ENCODE measurements at places on chromosomes 16 and 17.

- no peak for DNase-seq
These were observed 15.0 kb upstream of the KDM6B start for GRCh38 chr17:7818746-7819645.

GRCh38 chr16:86292171-86292775 lies 218.1 kb upstream of the FOXF1 start:
- DNase-seq = no peak

DNA sequence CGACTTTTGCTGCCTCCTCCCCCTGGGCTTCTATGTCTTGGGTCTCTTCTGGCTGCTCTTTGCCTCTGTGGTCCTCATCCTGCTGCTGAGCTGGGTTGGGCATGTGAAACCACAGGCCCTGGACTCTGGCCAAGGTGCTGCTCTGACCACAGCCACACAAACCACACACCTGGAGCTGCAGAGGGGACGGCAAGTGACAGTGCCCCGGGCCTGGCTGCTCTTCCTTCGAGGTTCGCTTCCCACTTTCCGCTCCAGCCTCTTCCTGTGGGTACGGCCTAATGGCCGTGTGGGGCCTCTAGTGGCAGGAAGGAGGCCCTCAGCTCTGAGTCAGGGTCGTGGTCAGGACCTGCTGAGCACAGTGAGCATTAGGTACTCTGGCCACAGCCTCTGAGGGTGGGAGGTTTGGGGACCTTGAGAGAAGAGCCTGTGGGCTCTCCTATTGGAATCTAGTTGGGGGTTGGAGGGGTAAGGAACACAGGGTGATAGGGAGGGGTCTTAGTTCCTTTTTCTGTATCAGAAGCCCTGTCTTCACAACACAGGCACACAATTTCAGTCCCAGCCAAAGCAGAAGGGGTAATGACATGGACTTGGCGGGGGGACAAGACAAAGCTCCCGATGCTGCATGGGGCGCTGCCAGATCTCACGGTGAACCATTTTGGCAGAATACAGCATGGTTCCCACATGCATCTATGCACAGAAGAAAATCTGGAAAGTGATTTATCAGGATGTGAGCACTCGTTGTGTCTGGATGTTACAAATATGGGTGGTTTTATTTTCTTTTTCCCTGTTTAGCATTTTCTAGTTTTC lies 2.3 kb downstream of the GP1BA start:
- DNase-seq = no peak

DNA sequence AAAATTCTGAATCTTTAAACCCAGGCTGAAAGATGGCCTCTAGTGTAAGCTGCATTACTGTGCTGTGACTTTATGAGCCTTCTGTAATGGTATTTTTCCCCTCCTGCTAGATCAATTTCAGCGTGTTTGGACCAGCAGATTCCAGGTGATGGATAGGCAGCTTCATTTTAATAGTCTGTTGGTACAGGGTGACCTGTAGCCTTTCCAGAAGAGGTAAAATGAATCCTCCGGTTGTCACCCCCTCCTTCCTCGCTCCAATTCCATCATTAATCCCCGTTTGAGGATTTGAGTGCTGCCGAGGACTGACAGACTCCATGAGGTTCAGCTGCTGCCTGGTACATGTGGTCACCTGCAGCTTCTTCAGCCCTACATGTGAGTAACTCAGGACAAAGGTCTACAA lies 48.9 kb downstream of the MYH3 start:
- no peak for DNase-seq

- no peak for DNase-seq
These were observed 471.3 kb downstream of the NPIPA7 start for GRCh38 chr16:16850274-16850673.

- no peak for DNase-seq
These were observed 29.2 kb downstream of the DCAKD start for GRCh38 chr17:45022288-45022648.

DNA sequence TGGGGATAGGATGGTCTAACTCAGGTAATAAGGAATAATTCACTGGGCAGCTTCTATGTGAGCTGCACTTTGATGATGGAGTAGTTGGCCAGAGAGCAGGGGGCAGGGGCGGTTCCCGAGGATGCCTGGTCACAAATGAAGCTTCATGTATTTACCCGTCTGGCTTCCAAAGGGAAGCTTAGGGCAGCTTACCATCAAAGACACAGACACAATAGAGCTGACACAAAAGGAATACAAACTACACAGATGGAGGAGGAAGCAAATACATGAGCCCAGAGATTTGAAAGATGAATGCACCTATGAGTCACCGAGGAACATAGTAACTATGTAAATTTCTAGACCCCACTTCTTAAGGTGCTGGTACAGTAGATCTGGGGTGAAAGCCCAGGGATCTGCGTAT lies 8.7 kb upstream of the EMP2 start:
- no peak for DNase-seq

GRCh38 chr17:38872671-38873385 lies 3.0 kb downstream of the LASP1 start:
- no peak for DNase-seq

DNA sequence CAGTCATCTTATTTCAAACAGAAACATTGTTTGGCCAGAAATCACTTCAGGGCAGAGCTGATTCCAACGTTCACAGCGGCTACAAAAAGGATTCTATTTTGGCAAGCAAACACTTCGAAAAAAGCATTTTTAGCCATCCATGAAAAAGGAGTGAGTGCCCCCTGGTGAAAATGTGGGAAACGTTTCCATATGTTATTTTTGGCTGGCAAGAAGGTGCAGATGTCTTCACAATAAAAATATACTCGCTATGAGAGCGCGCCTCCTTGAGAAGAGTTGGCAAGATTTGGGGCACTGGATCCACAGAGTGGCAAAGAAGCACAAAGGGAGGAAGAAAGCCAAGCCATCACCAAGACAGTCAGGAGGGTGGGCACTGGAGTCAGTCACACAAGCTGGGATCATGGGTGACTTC lies 191.1 kb downstream of the CHD9NB start:
- DNase-seq = no peak

- no peak for DNase-seq
These were observed 56.5 kb downstream of the CYTH1 start for GRCh38 chr17:78725448-78726021.

DNA sequence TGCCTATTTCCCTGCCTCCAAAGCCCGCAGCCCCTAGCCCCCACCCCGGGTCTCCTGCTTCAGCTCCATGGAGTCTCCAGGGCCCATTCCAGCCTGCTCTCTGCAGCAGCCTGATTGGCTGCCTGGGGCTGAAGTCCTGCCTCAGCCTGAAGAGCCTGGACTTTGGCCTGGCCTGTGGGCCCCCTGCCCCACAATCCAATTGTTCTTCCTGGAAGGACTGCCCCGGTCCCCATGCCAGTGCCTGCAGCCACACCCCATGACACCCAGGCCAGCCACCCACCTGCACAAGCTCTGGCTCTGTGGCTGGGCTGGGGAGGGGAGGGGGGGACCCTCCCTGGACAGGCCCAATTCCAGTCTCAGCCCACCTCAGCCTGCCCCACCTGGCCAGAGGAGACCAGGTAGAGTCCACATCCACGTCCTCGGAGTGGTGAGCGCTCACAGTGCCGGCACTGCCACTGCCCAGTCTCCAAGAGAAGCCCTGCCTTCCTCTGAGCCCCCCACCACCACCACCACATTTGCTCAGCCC lies 12.3 kb downstream of the ENPP7 start:
- DNase-seq = no peak

GRCh38 chr17:28744972-28745785 lies 1.4 kb downstream of the TRAF4 start:
- peak; percentile 85 for DNase-seq

GRCh38 chr17:12421646-12422306 lies 243.9 kb upstream of the MYOCD start:
- DNase-seq = no peak

DNA sequence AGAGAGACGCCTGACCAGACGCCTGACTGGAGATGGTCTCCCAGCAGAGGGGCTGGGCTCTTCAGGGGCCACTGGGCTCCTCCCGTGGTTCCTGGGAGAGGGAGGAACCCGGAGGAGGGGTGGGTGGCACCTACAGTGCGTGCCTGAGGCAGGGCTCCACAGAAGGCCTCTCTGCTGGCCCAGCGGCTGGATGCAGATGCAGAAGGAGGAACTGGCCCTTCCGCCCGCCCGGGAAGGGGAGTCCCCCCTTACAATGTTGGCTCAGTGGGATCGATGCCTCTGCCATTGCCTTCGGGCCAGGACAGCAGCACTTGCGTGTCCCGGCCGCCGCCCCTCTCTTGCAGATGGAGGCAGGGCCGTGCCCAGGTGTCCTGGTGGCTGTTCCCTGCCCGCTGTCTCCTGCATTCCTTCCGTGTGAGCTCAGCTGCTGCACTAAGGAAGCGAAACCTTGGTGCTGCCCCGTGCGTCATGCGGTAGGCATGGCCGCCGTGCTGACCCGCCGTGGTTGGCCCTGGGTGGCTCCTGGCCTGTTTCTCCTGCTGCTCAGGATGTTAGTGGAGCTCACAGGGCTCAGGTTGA lies 15.1 kb downstream of the BAIAP2 start:
- peak; percentile 34 for DNase-seq

DNA sequence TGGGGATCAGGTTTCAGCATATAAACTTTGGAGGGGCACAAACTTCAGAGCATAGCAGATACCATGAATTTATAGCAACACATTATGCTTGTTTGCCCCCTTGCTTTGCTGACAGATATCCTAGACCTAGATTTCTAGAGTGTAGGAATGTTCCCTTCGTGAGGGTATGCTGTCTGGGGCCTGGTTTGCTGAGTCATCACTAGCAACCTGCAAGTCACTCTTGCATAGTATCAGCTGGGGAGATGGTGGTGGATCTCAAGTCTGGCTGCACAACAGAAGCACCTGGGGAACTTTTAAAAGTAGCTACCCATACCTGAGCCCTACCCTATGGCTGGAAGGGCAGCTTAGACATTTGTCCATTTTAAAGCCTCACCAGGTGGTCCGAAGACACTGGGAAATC lies 22.3 kb upstream of the HSBP1 start:
- DNase-seq = no peak

DNA sequence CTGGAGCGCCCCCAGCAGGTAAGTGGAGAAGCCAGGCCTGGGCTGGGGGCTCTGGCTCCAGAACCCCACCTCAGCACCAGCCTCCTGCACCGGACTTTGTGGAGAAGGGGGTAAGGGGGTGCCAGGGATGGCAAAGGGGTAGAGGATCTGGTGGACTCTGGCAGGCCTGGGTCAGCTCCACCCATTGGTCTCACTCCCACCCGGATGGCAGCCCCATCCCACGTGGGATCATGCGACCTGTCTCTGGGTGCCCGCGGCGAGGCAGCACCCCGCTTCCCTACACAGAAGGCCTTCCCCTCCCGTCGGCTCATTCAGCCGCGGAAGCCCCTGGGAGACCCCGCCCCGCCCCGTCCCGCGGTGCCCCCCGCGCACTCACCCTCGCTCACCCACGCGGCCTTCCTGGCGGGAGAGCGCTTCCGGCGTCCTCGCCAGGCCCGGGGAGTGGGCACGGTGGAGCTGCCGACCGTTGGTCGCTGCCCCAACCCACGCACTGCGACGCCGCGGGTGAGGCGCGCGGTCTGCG lies 498 bp upstream of the PLEKHG4 start:
- no peak for DNase-seq

- DNase-seq = no peak
These were observed 17.0 kb downstream of the CLUH start for GRCh38 chr17:2694381-2695242.

DNA sequence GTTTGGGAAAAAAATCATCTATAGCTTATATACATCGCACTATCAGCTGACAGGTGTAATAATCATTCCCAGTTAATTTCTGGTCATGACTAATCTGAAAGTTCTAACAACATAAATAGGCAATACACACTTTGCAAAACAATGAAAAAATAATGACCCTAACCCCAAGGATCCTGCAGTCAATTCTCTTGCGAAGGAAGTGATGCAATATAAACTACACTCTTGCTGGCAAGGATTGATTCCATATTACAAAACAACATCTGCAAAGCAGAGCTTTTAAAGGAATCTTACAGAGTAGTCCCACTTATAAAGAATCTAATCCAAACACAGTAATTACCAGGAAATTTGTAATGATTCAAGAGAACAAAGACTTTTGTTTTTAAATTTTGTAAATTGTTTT lies 73.4 kb downstream of the MYO1D start:
- no peak for DNase-seq

DNA sequence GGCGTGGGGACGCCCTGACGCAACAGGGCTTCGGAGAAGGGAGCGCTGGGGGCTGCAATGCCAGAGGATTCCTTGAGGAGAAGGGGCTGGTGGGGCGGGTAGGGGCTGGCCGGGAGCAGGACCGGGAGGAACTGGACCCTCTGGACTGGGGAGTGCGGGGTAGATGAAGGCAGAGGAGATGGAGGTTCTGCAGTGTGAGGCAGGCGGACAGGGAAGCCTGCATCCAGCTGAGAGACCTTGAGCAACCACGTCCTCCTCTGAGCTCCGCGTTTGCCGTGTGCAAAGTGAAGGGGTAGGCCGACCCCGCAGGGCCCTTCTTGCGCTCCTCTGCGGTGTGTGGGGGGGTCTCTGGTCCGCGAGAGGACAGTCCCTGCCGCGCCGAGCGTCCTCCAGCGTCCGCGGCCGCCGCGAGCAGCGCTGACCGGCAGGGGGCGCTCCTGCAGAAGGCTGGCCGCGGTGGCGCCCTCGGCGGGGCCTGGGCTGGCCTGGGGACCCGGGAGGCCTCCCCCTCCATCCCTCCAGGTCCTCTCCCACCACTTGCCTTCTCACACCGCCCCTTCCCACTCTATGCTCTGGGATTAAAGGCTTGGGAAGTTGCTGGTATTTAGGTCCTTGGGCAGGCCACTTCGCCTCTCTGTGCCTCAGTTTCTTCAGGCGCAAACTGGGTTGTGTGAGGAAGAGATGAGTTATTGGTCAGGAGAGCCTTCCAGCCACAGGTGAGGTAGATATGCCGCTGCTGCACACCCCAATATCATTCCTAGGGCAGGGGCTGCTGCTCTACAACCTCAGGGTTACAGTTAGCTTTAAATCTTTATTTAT lies 9.6 kb upstream of the WNT9B start:
- DNase-seq = no peak

DNA sequence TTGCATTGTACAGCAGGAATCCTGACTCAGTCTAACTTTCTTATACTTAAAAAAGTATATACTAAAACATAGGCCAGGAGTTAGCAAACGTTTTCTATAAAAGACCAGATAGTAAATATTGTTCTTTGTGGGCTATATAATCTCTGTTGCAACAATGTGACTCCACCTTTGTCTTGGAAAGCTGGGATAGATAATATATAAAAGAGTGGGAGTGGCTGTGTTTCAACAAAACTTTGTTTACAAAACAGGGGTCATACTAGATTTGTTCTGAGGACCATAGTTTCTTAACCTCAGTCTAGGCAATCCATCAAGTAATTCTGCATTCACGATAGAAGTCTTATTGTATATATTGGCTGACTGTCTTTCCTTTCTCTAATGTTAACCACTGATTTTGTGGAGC lies 9.0 kb upstream of the TBC1D3B start:
- DNase-seq = no peak
